ENCODE measurements at places on chromosomes 11 and 22. TPM values are rescaled to one million over a fixed set of nuclear protein-coding genes. Genes with fewer than 3 reads are reported as not detected.

APOA4 gene
- not detected for total RNA-seq

CYP2D6 gene
- total RNA-seq, result not detected

- no peak for DNase-seq
These were observed 239.1 kb upstream of the ARHGAP20 start for GRCh38 chr11:110951037-110951949.

APOL4 gene
- total RNA-seq, result 2.7 TPM

DNA sequence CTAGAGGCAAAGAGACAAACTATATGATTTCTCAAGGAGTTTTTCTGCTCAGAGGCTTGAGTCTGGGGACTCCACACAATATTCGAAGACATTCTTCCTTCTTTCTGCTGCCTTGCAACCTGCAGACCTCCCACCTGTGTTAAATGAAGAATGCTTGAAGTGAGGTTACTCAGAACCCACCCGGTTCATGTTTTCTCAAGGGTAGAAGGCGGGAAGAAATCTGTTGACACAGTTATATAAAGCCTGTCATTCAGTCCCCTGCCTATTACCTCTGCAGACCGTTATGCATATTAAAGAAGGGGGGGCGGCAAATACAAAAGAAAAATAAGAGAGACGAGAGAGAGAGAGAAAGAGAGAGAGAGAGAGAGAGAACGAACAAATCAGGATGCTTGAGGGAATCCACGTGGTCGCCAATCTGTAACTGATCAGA lies 2.2 kb upstream of the KMT2A start:
- DNase-seq, result no peak

DNA sequence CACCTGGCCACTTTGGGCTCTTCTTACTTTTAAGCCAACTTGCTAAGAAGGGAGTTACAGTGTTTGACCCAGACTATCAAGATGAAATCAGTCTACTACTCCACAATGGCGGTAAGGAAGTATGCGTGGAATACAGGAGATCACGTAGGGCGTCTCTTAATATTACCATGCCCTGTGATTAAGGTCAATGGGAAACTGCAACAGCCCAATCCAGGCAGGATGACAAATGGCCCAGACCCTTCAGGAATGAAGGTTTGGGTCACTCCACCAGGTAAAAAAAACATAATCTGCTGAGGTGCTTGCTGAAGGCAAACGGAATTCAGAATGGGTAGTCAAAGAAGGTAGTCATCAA lies 1.0 kb upstream of the YPEL4 start:
- no peak for DNase-seq

GRCh38 chr11:126834573-126834972 lies 166.0 kb downstream of the KIRREL3 start:
- peak; percentile 29 for DNase-seq

- DNase-seq, result no peak
These were observed 16.8 kb downstream of the TREH start for GRCh38 chr11:118662401-118663271.

TRIOBP gene
- 18.3 TPM for total RNA-seq

PRRG4 gene
- total RNA-seq, result 0.25 TPM

GRCh38 chr11:118618115-118618990 lies 10.9 kb downstream of the PHLDB1 start:
- DNase-seq, result peak; percentile 54

TMEM179B gene
- total RNA-seq, result 85.5 TPM

DNA sequence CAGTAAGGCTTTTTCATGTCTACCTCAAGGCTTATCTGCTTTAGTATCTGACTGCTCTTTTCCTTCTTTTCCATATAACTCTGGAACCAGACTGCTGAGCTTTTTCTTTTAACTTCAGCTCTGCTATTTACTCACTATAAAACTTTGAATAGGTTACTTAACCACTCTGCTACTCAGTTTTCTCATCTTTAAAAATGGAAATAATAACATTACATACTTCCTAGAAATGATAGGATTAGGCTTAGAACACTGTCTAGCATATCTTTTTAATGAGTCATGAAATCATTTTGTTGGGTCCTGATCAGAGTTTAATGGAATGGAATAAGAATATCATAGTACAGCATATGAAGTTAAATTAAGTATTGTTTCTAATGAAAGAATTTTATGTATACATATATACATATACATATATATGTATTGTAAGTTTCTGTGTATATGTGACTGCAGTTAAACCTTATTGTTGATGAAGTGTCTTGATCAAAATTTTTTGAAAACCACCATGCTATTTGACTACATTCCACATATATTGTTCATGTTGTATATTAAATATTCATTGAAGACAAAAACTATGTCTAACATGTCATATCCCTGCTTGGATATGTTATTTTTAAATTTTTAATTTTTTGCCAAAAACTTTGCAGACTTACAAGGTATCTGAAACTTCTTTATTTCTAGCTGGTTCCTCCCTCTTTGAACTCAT lies 120.2 kb downstream of the METTL15 start:
- no peak for DNase-seq

DNA sequence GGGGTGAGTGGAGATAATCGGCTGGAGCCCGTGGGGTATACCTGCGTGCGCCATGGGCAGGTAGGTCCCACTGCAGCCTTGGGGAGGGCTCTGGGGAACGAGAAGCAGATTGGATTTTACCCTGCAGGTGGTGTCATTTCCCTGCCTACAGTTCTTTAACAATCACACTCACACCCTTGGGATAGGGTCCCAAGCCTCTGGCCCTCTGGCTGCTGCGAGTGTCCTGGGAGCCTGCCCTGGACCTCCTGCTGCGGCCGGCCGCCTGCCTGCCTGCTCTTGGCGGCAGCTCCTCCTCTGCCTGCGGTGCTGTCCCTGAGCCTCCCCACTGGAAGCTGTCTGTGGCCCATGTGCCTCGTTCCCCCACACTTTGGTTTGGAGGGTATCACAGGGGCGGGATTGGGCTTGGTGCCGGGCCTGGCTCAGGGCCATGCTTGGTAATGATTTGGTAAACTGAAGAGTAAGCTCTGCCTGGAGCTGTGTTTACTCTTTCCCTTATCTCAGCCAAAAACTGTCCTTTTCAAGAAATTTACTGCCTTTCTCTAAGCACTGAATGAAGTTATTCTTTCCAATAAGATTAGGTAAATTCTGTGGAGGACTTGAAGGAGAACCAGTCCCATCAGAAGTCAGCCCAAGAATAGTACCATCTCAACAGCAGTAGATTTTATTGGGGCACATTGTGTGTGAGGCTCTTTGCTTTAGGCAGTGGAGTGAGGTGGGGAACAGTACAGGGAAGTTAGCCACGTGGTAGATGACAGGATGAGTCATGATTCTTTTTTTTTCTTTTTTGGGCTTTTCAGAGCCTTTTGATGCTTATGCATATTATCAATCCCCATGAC lies 53.7 kb downstream of the TBC1D22A start:
- DNase-seq, result peak; percentile 57

All from H4 (cell line).